CMK (cell line): ENCODE measurements at places on chromosomes 6 and 20.

DNA sequence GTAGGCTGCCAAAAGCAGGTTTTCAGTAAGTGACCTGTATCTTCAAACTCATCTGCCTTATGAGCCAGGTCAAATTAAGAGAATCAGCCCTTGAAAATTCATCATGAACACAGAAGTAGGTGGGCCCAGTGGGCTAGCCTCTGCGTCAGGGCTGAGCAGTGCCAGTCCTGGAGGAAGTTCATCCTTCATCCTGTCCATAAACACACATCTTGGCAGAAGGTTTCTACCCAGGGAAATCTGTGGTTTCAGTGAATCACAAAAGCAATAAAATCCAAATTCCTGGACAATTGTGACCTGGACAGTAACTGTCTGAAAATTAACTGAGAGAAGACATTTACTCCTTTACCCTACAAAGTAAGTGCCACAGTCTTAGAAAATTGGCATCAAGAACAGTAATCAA lies 72.4 kb downstream of the ATG5 start:
- no peak for DNase-seq

DNA sequence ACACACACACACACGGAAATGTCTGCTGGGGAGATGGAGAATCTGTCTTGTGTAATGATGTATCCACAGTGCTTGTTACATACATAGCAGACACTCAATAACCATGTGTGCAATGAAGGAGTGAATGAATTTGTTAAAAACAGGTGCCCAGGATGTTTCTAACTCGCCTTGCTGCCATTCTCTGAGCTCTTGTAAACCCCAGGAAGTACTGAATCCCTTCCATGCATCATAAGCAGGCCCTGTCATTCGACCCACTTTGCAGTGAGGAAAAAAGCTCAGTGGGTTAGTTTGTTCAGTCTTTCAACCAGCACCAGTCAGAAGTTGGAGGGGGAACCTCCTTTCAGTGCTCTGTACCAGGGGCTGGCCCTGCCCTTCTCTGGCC lies 1.4 kb upstream of the KCNK5 start:
- DNase-seq, result no peak

DNA sequence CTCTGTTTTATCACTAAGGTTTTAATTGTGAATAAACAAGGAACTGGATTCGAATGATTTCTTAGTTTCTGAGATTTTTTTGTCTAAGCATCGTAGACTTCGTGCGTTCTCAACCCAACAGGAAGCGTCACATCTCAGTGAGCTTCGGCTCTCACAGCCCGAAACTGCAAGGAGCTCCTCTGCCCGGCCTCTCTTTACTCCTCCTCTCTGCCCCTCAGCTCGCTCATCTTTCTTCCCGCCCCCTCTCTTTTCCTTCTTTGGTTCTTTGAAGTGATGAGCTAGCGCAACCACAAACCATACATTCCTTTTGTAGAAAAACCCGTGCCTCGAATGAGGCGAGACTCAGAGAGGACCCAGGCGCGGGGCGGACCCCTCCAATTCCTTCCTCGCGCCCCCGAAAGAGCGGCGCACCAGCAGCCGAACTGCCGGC lies 480 bp upstream of the NT5E start:
- DNase-seq, result no peak

- DNase-seq, result no peak
Measured at GRCh38 chr6:162184465-162184864, 543.1 kb downstream of the PRKN start.

DNA sequence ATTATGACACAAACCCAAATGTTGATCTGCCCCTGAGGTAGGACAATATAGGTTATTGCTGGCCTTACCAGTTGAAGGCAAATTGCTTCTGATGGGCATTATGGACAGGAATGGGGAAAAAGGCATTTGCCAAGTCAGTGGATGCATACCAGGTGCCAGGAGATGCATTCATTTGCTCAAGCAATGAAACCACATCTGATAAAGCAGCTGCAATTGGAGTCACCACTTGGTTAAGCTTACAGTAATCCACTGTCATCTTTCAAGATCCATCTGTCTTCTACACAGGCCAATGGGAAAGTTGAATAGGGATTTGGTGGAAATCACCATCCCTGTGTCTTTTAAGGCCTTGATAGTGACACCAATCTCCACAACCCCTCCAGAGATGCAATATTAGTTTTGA lies 648.6 kb downstream of the COL12A1 start:
- no peak for DNase-seq

GRCh38 chr6:46320505-46320904 lies 149.7 kb upstream of the ENPP5 start:
- DNase-seq, result no peak

DNA sequence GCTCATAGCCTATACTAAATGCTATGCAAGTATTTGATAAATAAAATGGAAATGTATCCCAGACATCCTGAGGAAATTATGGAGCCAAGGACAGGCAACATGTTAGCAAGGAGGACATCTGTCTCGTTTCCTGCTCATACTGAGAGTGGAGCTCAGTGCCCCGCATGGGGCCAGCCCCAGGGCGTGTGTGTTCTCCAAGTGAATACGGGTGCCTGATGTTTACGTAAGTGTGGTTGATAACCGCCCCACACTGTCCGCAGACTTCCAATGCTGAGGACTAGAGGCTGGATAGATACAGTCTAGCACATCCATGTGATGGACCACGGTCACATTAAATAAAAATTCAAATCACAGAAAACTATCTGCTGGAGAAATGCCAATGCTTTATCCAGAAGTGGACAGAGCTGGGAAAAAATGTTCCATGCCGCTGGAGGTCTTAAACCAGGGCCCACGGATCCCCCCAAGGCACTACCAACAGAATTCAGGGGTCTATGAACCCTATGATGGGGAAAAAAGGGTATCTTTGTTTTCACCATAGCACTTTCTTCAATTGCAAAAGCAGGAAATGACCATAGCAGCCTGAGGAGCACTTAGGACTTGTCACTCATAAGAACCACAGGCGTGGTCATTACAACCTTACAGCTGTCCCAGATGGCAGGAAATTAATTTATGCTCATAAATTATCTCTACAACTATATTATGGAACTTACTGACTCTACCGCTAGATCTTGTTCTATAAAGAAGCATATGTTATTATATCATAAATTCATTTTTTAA lies 24.9 kb downstream of the TGM2 start:
- DNase-seq, result no peak

GRCh38 chr20:5133998-5134397 lies 7.2 kb downstream of the CDS2 start:
- no peak for DNase-seq

- DNase-seq, result no peak
Measured at GRCh38 chr6:138037009-138037504, 70.2 kb downstream of the PERP start.

GRCh38 chr6:70563530-70563929 lies 3.2 kb upstream of the SDHAF4 start:
- DNase-seq, result no peak

DNA sequence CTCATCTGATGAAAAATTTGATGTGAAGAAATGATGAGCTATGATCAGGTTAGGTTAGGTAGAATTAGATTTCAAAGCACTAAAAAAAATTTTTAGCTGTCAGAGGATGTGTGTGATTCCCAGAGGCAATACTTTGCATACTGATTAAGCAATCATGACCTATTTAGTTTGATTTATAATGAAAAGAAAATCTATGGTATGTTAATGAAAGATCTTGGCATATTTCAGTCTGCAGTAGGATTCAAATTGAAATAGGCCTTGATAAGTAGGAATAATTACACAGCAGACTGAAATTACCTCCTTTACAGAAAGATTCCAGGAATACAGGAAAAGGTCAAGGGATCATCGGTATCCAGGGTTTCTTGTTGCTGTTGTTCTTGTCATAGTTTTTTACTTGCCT lies 69.3 kb downstream of the HDDC2 start:
- DNase-seq, result no peak

DNA sequence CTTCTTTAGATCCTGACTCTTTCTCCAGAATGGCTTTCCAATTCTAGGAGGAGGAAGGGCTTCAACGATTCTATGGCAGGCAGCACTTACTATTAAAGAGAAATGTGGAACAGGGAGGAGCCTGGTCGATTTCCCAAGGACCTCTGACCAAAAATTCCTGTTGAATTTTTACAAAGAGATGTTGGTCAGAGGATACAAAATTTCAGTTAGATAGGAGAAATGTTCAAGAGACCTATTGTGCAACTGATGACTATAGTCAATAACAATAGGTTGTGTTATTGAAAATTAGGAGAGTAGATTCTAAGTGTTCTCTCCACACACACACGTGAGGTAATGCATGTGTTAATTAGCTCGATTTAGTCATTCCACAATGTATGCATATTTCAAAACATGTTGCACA lies 130.1 kb upstream of the TNFAIP3 start:
- no peak for DNase-seq

GRCh38 chr20:38152621-38153221 lies 12.3 kb downstream of the TGM2 start:
- DNase-seq, result peak; percentile 57

DNA sequence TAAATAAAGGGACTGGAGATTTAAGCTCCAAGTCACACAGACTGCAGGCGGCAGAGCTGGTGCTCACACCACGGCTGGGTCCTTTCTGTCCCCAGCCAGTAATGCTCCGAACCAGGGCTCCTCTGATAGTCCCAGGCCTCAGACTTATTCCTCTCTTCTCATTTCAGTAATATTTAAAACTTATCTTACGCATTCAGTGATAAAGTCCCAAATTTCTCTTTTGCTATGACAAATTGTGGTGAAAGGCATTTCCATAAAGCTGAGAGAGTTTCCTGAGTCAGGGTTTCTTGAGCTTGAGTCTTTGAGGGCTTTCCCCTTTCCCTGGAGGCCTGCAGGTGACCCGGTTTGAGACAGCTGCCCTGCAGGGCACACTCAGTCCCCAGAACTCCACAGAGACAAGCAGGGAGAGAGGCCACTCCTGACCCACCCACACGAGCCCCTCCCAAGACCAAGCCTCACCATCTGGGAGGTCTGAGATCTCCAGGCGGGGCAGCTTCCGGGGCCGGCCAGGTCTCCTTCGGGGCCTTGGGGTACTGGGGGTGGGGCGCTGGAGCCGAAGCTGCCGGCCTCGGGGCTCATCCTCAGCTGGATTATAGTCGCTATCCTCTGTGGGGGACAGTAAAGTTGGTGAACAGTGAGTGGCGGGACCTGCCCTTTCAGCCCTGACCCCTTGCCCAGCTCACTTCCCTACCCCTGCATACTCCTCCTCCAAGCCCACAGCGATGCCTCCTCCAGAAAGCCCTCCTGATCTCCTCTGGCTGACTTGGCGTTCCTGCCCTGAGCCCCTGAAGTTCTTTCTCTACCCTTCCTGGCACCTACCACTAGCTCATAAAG lies 6.6 kb downstream of the ZNF335 start:
- no peak for DNase-seq

DNA sequence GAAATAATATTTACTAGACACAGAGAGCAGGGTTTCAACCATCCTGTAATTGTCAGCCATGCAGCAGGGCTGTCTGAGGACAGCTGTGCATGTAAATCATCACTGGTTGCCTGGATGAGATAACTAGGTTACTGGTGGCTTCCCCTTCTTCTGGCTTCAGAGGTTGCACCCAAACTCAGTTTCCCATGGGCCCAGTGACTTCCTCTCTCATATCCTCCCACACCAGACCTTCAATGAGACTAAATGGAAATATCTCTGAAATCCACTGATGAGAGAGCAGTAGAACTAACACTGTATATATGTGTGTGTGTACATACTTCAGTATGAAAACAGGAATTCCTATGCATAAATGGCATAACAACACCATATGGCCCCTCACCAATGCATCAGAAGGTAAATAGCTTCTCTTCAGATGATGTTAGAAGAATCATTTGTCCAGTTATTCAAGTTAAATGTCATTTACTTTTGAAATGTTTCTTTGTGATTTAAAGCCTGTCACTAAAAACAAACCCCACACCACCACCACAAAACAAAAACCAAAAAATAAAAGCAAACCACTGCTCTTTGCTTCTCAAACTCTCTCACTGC lies 51.0 kb upstream of the IL20RA start:
- no peak for DNase-seq

DNA sequence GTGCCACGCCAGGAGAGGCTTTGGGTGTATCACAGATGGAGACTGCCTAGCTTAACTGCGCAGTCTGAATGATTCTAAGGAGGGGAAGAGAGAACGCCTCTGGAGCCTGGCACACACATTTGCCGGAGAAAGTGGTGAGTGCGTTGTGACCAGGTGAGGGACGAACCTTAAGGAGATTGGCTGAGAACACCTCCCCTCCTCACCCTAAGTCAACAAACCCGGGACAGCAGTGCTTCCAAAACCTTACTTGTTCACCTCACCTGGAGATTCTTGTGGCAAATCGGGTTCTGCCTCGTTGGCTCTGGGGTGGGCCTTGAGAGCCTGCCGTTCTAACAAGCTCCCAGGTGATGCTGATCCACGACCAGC lies 9.4 kb downstream of the SYNJ2 start:
- DNase-seq, result no peak
